ENCODE measurements at places on chromosomes 6 and 20.

DNA sequence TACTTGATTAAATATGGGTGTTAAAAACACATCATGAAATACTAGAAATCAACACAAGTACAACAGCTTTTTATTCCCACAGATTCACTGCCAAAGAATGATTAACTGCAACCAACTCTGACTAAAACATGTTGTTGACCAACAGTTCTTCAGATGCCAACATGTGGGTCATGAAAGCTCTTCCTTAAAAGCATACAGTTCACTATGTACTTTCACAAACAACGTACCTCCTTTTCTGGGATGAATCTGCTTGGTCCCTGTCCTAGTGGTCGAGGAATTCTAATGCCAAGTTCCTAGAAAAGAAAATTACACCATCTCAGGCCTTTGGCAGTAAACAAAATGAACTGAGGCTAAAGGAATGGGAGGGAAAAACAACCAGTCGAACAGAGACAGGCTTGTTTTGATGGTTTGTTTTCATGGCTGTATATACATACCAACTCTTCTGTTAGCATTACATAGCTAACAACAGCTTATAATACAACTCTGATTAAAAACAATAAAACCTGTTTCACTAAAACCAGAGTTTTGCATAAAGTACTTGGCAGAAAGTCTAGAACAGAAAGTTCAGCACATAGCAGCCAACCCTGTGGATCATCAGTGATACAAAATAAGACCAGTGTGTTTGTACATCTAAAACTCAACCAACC is 92.5 kb downstream of the SESN1 start:
- no peak for DNase-seq

DNA sequence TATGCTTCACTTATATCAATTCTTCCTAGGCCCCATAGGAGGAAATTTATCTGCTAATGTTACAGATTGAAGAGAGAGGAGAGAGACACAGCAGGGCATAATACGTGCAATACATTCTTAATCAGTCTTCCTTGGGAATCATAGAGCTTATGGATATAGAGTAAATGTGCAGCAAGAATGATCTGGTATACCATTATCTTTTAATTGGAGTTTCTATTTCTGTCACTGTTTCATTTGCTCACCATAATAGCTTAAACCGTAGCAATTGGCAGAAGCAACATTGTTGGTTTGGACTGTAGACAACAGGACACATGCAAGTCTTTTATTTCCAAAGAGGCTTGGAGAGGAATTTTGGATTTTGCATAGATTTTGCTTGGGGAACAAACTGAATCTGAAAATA is 68.1 kb upstream of the PCSK2 start:
- DNase-seq, result no peak

DNA sequence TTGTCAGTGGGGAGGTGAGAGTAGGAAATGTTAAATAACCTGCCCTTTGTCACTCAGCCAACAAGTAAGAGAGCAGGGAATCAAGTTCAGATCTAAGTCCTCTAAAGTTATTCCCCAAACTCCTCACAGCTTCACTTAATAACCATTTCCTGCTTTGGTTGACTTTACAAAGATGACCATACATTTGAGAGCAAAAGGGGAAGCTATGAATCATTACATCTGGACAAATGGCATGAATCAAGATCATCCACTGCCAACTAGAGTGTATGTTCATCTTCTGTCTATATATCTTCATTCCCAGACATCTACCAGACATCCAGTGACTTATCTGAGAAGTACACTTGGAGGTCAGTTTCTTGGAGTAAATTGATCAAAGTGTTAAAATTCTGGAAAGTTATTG is 15.1 kb upstream of the HIVEP2 start:
- no peak for DNase-seq

DNA sequence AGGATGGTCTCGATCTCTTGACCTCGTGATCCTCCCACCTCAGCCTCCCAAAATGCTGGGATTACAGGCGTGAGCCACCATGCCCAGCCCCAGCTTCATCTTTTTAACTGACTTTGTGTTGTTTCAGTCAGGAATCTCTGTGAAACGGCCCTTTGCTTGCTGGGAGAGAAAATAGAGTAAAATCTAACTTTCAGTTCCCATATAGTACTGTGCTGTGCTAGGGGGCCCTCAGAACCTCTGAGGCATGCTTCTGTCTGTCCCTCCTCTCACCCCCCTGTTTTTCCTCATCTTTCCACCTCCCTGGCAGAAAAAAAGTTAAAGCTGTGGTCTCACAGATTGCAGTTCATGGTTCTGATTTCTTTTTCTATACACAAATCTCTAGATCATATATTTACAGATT is 48.4 kb downstream of the LRP11 start:
- no peak for DNase-seq

DNA sequence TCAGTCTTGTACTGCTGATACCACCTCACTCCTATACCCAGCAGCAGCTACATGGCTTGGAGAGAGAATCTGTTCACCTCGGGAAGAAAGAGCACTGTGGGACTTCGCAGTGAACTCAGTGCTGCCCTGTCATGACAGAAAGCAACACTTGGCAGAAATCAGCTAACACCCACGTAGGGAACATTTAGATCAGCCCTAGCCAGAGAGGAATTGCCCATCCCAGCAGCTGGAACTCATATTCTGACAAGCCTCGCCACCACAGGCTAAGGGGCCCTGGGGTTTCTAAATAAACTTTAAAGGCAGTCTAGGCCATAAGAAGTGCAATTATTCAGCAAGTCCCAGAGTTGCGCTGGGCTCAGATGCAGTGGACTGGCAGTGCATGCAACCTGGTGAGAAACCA is 1266.8 kb downstream of the GRIK2 start:
- no peak for DNase-seq

- no peak for DNase-seq
Measured at GRCh38 chr6:154247119-154247861, 109.3 kb downstream of the IPCEF1 start.

DNA sequence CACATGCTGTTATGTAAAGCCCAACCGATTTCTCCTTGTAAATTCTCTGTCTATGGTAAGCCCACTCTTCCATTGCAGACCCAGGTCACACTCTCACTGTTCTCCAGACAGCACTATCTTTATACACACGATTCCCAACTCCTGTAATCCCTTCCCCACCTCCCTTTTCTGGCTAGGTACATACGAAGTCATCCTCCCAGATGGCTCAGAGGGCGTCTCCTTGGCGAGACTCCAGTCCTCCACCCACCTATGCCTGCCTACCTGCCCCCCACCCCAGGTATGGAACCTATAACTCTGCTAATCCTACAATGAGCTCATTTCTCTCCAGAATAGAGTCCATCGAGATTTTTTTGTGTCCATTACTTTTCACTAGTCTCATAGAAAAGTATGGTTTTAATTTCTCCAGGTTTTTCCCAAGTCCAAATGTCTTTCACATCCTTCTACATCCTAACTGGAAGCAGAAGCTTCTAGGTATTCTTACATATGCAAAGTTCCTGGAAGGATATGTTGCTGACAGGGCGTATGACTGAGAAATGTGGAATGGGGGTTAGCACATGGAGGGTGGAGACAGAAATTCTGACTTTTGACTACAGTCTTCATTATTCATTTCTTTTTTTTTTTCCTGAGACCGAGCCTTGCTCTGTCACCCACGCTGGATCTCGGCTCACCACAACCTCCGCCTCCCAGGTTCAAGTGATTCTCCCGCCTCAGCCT is 22.8 kb downstream of the SCML4 start:
- DNase-seq, result no peak

DNA sequence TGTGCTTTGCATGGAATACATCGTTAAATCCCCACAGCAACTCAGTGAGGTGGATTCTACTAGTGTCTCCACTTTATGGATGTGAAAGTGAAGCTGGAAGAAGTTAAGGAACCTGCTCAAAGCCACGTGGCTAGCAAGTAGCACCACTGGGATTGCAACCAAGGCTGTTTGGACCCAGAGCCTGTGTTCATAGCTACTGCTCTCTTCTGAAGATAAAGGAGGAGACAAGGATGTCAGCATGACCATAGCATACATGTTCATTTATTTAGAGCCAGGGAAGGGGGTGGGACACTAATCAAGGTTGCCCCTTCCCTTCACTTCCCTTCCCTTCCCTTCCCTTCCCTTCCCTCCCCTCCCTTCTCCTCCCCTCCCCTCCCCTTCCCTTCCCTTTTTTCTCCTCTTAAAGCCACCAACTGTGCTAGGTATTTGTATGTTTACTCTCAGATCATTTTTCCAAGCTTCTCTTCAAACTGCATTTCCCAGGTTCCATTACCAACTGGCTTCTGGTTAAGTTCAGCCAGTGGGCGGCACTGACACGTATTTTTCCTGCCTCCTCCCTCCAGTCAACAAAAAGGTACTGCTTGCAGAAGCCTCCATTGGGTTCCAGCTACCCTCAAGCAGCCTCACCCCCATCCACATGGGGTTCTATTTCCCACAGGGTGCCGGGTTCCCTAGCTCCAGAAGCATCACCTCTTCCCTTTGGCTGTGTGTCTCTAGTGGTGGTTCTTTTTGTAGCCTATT is 134.9 kb downstream of the BCAS1 start:
- DNase-seq, result no peak

DNA sequence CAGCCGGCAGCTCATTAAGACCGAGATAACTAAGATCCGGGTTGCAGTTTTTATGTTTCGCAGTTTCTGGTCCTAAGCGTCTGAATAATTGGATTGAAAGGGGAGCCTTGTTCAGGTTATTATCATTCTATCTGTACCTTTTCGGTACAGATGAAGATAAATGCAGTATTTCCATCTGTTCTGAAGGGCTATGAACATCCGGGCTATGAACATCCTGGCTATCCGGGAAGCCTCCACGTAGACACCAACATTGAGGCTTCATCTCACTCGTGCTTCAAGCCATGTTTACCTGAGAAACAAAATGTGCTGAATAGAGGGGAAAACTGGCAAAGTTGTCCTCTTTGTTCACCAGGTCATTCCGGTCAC is 399 bp upstream of the REPS1 start:
- DNase-seq, result no peak

DNA sequence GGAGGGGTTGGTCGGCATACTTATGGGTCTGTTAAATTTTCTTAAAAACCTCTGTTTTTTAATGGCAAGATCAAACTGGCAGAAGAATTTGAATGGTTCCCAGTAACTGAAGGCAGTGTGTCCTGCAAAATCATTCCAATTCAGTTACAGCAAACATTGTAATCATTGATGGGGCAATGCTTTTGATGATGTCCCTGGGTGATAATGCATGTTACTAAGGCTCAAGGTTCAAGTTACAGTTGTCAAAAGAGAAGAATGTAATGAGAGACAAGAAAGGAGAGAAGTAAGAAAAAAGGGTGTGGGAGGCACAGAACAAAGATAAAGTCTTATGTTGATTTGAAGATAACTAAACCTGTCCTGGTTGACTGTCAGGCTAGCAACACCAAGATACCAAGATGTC is 54.9 kb downstream of the CEP162 start:
- DNase-seq, result no peak

GRCh38 chr6:30152016-30152673 is 8.9 kb downstream of the TRIM10 start:
- DNase-seq, result no peak

DNA sequence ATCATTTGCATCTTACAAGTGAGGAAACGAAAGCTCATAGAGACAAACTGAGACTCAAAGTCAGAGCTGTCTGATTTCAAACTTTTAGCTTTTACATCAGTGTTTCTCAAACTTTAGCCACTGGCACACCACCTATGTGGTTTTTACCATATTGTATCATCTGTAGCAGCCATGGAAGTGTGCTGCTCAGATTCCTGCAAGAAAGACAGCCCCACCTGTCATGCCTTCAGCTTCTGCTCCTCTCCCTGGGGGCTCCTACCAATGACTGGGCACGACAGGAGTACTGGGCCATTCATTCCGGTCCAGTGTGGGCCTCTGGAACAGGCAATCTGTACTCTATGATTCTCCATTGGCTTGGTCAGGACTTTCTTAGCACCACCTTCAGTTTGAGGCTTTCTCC is 87.0 kb downstream of the BCAS1 start:
- no peak for DNase-seq

GRCh38 chr6:105087571-105088211 is 92.1 kb downstream of the POPDC3 start:
- peak; percentile 20 for DNase-seq

DNA sequence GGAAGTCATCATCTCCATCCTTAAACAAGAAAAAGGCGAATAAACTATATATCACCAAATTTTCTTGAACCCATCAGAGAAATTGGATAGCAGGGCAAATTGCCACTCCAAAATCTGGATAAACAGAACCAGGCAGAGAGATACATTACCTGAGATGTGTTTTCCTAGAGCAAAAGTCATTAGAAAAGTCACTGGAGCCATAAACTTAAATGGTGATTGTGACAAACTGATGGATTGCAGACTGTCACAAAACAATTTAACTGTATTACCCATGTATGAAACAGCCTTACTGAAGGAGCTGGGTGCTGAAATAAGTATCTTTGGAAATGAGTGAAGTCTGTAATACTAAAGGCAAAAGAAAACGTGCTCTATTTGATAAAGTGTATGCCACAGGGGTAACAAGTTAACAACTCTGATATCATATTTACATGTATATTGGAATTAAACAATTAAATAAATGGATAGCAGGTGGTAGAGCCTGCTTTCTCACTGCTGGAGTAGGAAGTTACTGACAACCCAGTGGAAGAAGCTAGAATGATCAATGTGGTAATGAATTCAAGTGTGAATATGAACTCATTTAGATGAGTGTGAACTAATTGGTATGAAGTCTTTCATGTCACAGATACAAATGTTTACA is 186.9 kb downstream of the LMBRD1 start:
- DNase-seq, result no peak

DNA sequence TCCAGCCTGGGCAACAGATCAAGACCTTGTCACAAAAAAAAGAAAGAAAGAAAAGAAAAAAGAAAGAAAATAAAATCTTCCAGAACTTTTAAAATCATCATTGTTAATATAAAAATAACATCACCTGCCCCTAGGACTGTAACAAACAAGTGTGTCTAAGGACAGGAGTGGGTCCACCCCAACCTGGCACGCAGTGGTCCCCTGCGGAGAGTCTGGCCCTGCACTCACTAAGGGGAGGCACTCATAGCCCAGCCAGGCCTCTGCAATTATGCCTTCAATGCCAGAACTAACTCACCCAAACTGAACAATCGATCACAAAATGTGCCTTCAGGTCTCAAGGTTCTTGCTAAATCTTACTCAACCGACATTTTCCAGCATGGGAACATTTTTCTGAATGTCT is 4.8 kb downstream of the GMEB2 start:
- no peak for DNase-seq

DNA sequence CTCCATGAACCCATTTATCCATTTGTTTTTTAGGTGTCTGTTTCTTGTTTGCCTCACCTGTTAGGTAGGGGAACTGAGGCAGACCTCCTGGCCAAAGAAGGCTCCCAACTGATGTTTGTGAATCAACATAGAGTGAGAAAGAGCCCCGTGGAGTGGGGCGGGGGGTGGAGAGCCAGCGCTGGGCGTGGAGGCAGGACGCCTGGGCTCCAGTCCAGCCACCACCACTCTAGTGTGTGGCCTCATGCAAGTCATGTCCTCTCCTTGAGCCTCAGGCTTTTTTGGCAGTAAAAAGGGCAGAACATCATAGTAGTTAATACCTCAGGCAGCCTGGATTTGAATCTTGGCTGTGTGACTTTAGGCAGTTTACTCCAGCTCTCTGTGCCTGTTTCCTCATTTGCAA is 42.2 kb upstream of the SCRT2 start:
- no peak for DNase-seq

GRCh38 chr20:57911512-57912226 is 201.9 kb upstream of the PMEPA1 start:
- no peak for DNase-seq

Data from pulmonary artery endothelial cell (primary cell).